CD8-positive, alpha-beta memory T cell (primary cell): ENCODE measurements at places on chromosomes 11 and 22. TPM values are rescaled to one million over a fixed set of nuclear protein-coding genes. Genes with fewer than 3 reads are reported as not detected.

DNA sequence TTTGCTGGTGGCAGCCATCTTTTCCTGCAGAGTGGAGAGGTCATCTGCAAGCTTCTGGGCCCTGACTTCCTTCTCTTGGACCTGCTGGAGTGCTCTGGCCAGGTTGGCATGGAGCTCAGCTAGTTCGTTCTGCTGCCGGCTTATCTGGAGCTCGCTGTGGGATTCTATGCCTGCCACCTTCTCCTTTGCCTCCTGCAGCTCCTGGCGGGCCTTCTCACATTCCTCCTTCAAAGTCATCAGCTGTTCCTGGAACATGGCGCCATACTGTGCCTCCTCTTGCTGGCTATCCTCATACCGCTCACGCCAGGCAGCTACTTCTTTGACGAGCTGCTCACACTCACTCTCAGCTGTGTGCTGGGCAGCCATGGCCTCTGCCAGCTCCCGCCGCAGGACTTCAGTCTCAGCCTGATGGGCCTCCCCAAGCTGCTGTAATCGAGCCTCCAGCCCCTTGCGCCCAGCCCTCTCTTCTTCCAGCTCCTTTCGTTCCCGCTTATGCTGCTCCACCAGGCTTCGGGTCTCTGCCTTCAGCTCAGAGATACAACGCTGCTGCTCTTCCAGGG is 16.1 kb downstream of the IL18BP start:
- no peak for DNase-seq

- no peak for DNase-seq
Observed at GRCh38 chr11:32829680-32830412, at the start of gene PRRG4. TSS of gene PRRG4 (plus strand) at chr11:32829927. CDS start at chr11:32830530, 603 bp downstream.

DNA sequence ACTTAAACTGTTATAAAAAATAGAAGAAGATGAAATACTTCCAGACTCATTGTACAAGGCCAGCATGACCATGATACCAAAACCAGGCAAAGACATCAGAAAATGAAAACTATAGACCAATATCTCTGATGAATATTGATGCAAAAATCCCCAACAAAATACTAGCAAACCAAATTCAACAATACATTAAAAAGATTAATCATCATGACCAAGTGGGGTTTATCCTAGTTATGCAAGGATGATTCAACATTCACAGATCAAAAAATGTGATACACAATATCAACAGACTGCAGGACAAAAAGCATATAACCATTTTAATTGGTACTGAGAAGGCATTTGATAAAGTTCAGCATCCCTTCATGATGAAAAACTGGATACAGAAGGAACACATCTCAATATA is 824.5 kb upstream of the RAG2 start:
- DNase-seq: no peak

The TMEM45B gene
- 1.6 TPM for polyA plus RNA-seq

The SLC6A5 gene
- not detected for polyA plus RNA-seq

- no peak for DNase-seq
Observed at GRCh38 chr22:43821606-43822425, 9.7 kb upstream of the EFCAB6 start.

- no peak for DNase-seq
Observed at GRCh38 chr11:115333121-115333520, 171.1 kb downstream of the CADM1 start.

DNA sequence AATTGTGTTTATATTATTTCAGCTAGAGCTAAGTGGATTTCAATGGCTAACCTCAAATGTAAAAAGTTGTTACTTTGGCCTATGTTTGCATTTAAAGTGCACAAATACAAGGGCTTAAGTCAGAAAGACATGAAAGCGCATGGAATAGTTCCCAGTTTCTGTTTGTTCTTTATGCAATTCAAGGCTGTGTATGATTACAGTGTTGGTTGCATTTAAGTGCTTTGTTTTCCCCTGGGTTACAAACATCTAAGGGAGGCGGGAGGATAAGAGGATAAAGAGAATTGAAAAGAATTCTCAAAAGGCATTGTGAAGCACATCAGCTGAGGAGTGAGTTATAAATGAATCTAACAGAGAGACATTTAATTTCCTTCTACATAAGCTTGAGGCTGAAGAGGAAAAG is 453.4 kb downstream of the NTM start:
- DNase-seq: no peak

The APOA5 gene
- polyA plus RNA-seq: not detected

The SPECC1L gene
- polyA plus RNA-seq: 14.9 TPM

GRCh38 chr11:207863-208180 is 314 bp downstream of the RIC8A start:
- no peak for DNase-seq

DNA sequence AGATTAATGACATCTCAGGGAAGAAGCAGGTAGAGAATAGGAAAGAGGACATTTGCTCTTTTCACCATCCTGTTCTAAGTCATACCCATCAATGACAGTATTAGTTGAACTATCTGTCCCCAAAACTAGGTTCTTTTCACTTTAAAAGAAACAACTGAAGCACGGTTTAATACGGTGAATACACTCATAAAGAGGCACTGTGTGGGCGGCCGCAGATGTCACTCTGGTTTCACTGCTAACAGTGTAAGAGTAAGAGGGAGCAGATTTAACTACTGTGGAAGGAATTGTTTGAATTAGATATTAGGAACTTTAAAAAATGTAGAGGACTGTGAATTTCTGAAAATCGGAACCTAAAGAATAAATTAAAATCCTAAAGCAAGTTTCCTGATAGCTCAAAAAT is 49.5 kb downstream of the VSIG10L2 start:
- DNase-seq: no peak

The SELENOO gene
- 6.1 TPM for polyA plus RNA-seq

GRCh38 chr11:43690929-43691725 is 10.6 kb downstream of the HSD17B12 start:
- DNase-seq: no peak

GRCh38 chr22:21791635-21792625 is 56.3 kb upstream of the YPEL1 start:
- DNase-seq: no peak

DNA sequence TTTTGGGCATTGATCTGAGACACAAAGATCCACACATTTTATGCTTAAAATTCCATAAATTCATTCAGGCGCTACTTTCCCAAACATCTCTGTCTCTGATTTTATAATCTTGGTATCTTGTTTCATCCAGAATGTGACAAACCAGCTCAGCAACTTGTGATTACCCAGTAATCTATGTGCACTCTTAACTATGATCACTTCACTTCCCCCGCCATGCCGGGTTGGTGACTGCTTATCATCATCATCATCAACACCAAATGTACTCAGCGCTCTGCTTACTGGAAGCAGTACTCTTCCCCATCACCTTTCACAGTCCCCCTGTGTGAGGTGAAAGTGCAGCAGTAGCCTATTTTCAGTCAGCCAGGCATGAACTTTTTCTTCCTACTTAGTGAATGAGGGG is 15.2 kb upstream of the MMP7 start:
- DNase-seq: no peak

DNA sequence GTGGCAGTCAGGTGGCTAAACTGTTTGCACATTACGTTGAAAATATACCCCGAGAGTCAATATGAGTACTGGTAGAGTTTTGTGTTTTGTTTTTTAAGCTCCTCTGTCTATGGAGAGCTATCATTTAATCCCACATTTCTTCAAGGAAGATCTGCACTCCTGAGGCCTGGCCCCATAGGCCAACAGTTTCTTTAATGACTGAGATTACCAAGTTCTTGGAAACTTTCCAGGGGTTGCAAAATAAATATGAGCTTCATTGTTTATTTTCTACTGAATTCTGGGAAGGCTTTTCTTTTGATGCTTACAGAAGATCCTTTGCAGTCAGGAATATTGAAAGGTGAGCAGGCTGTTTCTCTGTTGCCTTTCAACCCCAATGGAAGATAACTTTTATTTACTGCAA is 452.0 kb downstream of the JRKL start:
- DNase-seq: no peak

- DNase-seq: no peak
Observed at GRCh38 chr22:36746375-36746970, 29.4 kb downstream of the IFT27 start.

DNA sequence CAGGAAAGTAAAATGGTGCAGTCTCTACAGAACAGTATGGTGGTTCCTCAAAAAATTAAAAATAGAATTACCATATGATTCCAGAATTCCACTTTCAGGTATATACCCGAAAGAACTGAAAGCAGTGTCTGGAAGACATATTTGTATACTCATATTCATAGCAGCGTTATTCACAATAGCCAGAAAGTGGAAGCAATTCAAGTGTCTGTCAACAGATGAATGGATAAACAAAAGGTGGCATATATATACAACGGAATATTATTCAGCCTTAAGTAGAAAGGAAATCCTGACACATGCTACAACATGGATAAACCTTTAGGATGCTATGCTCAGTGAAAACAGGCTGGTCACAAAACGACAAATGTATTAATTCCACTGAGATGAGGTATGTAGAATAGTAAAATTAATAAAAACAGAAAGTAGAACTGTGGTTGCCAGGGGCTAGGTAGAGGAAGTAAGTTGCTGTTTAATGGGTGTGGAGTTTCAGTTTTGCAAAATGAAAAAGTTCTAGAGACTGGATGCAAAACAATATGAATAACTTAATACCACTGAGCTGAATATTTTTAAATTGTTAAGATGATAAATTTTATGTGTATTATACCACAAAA is 14.5 kb downstream of the SAA1 start:
- no peak for DNase-seq
